ENCODE measurements at places on chromosomes 4 and X. TPM values are rescaled to one million over a fixed set of nuclear protein-coding genes. Genes with fewer than 3 reads are reported as not detected.
A peak's percentile ranks its signal among the peaks of the same experiment; 100 is the strongest.

WNK3 gene
- total RNA-seq: 5.7 TPM

SUPT20HL2 gene
- total RNA-seq: not detected

- H3K27ac ChIP-seq: no peak overlapping the region
- peaks cover 4% of the 10 kb centered on the region for H3K36me3 ChIP-seq
Observed at GRCh38 chr4:17702641-17703040, 78.8 kb downstream of the FAM184B start.

DNA sequence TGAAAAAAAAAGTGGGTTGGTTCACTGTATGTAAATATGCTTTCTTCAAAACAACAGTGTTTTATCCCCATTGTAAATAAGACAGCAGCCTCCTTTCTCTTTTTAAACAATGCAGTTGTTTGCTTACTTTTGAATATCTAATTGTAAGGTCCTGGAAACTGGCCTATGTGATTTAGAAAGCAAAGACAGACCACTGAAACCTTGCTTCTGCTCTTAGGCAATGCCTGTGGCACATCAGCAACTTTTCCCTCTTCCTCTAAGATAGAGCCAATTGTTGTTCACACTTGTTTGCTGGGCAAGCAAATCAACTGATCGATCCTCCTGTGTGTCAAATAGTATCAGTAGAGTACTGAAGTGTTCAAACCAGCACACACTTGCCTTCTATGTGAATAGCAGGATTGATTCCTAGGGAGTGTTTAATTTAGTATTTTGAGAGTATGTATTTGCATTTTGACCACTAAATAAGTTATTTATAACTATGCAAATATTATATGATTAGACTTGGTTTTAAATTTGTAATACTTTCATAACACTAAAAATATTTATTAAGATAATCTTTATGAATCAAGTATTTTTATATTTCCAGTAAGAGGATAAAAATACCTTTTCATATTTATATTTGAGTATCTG lies 55.4 kb upstream of the GRPR start:
- no peak for DNase-seq
- H3K36me3 ChIP-seq: peaks cover 2% of the 10 kb centered on the region
- no peaks in the 10 kb centered on the region for H3K27me3 ChIP-seq
- H3K4me1 ChIP-seq: peaks cover 2% of the 10 kb centered on the region

DNA sequence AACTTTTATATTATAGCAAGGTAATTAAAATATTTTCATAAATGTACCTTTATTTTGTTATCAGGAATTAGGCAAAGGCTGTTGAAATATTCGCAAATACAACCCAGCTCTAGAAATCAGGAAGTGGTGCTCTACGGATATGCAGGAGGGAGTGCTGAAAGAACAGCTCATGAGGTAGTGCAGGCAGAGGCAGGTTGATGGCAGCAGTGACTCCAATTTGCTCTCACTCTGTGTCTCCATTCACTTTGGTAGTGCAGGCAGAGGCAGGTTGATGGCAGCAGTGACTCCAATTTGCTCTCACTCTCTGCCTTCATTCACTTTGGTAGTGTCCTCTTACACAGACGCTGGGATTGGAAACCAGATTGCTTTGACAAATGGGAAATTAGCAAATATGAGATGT lies 277.9 kb downstream of the TRIML1 start:
- no peaks in the 10 kb centered on the region for H3K4me1 ChIP-seq
- H3K36me3 ChIP-seq: no peaks in the 10 kb centered on the region
- H3K27ac ChIP-seq: no peak overlapping the region
- DNase-seq: no peak
- H3K4me3 ChIP-seq: no peak overlapping the region

- no peaks in the 10 kb centered on the region for H3K36me3 ChIP-seq
- H3K27me3 ChIP-seq: no peaks in the 10 kb centered on the region
- peak overlapping the region; percentile 84 for H3K4me3 ChIP-seq
- peak overlapping the region; percentile 90 for H3K27ac ChIP-seq
- no peak for DNase-seq
- peaks cover 51% of the 10 kb centered on the region for H3K4me1 ChIP-seq
Observed at GRCh38 chrX:130108647-130109428, 1.5 kb downstream of the ELF4 start.

GRCh38 chr4:115121351-115122043 lies 8.1 kb upstream of the NDST4 start:
- H3K4me3 ChIP-seq: no peak overlapping the region
- DNase-seq: no peak
- no peaks in the 10 kb centered on the region for H3K27me3 ChIP-seq
- H3K36me3 ChIP-seq: no peaks in the 10 kb centered on the region
- no peak overlapping the region for H3K27ac ChIP-seq
- peaks cover 5% of the 10 kb centered on the region for H3K4me1 ChIP-seq

GRCh38 chrX:13159886-13160285 lies 115.5 kb upstream of the FAM9C start:
- H3K4me1 ChIP-seq: peaks cover 9% of the 10 kb centered on the region
- no peak overlapping the region for H3K27ac ChIP-seq
- H3K4me3 ChIP-seq: no peak overlapping the region
- DNase-seq: no peak
- no peaks in the 10 kb centered on the region for H3K36me3 ChIP-seq
- no peaks in the 10 kb centered on the region for H3K27me3 ChIP-seq

GRCh38 chrX:118225711-118226428 lies 109.3 kb upstream of the KLHL13 start:
- no peak overlapping the region for H3K27ac ChIP-seq
- H3K36me3 ChIP-seq: no peaks in the 10 kb centered on the region
- no peak for DNase-seq
